Activated CD4-positive, alpha-beta memory T cell treated with anti-CD3 and anti-CD28 coated beads, Interleukin-2, amount 10 ng/mL, durations not matched to agents 7 days and 5 days (primary cell): ENCODE measurements at places on chromosomes 1 and 21.

DNA sequence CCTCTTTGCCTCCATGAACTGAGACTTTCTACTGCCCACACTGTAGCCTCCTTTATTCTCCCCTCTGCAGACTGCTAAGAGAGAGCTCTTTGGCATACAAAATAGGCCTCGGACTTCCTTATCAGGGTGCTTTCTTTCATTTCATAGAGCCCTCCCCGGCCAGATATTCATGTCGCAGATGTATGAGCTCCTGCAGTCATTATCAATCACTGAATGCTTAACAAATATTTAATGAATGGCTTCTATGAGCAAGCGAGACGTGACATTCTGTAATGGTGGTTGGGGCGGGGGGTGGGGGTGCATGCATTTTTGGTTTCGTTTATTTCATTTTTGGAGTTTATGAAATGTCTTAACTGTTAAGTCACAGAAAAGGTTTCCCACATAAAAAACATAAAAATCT lies 344.8 kb upstream of the KAZN start:
- no peak for DNase-seq

GRCh38 chr1:37306871-37307270 lies 167.5 kb upstream of the ZC3H12A start:
- no peak for DNase-seq

- no peak for DNase-seq
These were observed 104.5 kb downstream of the ZP4 start for GRCh38 chr1:237786066-237786719.

- no peak for DNase-seq
These were observed 347.9 kb downstream of the USH2A start for GRCh38 chr1:216075339-216075738.

GRCh38 chr1:239247285-239247684 lies 139.1 kb upstream of the CHRM3 start:
- no peak for DNase-seq

DNA sequence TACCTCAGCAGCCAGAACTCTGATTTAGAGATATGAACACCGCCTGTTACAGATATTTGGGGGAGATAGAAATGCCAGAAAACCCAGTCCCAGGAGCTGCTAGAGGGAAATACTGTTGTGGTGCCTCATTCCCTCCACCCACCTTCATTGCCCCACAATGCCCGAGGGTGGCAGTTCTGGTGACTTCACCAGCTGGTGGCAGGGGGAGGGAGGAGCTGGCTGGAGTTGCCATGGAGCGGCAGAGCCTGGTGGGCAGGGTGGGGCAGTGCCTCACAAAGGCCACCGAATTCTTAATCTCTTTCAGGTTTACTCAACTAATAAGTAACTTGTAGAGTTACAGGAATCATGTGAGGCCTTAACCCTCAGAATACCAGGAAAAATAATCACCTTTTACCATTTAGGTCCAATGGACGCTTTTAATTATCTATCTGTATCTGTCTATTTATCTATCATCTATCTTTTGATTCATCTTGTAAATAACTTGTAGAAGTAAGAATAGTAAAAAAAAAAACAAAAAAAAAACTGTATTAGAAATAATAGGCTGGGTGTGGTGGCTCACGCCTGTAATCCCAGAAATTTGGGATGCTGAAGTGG lies 11.7 kb upstream of the S100A11 start:
- DNase-seq: peak; percentile 80

DNA sequence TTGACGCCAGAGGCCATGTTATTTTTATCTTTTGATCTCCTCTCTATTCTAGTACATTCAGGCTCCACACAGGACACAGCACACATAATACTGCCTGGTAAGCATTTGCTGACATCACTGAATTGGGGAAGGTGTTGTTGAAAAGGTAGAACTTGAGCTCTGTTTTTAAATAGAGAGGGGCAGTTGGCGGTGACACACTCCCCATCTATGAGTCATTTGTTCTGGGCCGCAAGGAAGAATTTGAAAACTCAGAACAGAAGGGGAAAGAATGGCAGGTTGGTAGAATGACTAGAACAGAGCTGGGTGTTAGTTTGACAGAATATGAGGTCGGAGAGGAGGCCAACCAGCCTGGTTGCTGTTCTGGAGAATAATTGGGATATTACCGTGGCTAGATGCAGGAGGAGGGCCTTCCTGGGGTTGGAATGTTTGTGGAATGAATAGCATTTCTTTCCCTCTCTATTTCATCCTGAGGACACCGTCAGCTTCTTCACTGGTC lies 52.1 kb upstream of the ERRFI1 start:
- DNase-seq: no peak

DNA sequence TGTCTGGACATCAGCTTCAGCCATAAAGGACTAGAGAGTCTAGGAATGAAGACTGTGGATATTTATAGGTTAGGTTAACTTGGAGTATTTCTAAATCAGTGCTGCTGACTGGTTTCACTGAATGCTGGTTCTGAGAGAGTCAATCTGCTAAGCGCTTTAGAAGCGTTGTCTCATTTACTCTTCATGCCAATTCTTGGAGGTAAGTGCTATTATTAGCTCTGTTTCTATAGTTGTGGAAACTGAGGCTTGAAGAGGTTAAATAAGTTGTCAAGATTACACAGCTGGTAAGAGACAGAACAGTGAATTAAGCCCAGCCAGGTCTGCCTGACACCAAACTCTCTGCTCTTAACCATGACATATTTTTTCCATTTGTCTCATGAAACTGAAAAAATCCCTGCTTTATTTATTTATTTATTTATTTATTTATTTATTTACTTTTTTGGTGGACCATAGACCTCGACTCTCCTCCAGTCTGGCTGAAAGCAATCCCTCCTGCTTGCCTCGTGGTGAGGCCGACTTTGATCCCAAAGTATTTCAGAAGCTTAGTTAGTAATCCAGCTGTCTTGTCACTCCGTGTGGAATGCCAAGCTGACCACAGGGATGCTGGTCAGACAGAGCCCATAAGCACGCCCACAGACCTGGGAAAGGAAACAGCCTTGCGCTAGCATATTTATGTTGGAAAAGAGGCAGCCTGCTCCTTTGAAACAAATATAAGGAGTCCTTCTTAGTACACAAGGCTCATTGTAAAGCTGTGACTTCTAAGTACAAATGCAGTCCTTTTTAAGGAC lies 16.9 kb downstream of the NTMT2 start:
- DNase-seq: no peak

DNA sequence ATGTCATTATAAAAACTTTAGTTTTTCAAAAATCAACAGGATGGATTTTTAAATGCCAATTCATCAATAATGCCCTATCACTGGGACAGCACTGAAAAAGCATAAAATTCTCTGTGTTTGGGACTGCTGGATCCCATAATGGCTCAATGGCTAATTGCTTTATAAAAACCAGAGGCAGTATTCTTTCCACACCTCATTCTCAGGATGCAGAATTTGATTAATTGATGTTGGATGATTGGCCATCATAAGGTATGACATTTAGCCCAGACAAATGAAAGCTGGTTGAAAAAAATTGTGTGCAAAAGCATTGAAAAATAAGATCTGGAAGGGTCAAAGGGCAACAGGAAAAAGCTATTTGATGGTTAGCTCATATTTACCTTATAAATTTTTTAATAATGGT lies 362.2 kb upstream of the SNX7 start:
- no peak for DNase-seq

- DNase-seq: no peak
These were observed 119.4 kb downstream of the CAMTA1 start for GRCh38 chr1:6904476-6905170.

- no peak for DNase-seq
These were observed 49.2 kb downstream of the ENAH start for GRCh38 chr1:225603538-225604354.

GRCh38 chr21:32203877-32204480 lies 74.9 kb downstream of the MIS18A start:
- no peak for DNase-seq

GRCh38 chr1:185566995-185567394 lies 167.2 kb upstream of the HMCN1 start:
- peak; percentile 51 for DNase-seq

- no peak for DNase-seq
These were observed 140.0 kb downstream of the SLC45A1 start for GRCh38 chr1:8457760-8458381.

GRCh38 chr1:161115132-161115711 lies 2.6 kb downstream of the PFDN2 start:
- DNase-seq: peak; percentile 58

DNA sequence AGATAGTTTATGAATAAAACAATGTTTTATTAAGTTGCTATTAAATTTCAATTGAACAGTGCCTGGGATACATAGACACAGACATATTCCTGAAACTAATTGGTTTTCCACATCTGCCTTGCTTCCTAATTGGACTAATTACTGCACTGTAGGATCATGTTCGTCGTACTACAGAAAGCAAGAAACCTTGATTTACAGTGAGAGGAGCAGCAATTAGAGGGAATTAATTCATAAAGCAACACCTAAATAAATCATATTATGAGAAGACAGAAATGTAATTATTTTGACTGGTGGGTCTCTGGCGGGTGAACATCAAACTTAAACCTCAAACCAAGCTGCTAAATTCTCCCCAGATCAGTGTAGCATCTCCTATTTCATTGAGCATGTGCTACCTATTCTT lies 124.6 kb upstream of the CAMK1G start:
- no peak for DNase-seq

- no peak for DNase-seq
These were observed 59.1 kb downstream of the GLUL start for GRCh38 chr1:182332261-182333060.

DNA sequence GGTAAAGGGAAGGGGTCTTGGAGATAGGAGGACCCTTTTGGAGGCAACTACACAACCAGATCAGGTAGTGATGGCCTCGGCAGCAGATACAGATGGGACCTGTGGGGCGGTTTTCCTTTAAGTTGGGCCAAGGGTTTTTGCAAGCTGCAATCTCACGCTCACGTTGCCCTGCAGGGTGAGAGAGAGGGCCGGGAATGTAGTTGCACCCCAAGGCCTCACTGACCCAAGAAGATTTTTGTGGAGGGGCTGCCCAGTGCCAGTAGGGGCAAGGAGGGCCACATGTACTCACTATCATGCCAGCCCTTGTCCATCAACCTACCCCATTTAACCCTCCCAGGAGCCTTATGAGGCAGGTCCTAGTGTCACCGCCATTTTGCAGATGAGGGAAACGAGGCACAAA lies 57.7 kb upstream of the SELENON start:
- DNase-seq: no peak

DNA sequence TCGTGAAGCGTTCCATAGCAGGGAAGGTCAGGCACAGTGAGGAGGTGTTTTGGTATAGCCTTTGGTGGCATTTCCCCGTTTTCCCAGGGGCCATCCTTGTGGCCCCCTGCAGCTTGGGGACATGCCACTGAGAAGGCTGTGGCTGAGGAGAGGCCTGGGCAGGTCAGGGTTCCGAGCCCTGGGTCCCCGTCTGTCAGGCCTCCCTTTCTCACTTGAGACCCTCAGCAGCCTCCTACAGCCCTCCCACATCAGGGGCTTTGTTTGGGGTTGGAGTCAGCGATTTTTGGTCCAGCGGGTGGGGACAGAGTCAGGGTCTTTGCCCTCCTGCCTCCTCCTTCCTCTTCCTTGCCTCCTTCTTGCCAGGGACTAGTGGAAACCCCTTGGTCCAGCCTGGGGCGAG lies 22.2 kb downstream of the LDLRAP1 start:
- no peak for DNase-seq

- no peak for DNase-seq
These were observed 45.9 kb downstream of the DUSP10 start for GRCh38 chr1:221696027-221696426.

GRCh38 chr1:169064103-169064502 lies 42.4 kb upstream of the ATP1B1 start:
- no peak for DNase-seq

DNA sequence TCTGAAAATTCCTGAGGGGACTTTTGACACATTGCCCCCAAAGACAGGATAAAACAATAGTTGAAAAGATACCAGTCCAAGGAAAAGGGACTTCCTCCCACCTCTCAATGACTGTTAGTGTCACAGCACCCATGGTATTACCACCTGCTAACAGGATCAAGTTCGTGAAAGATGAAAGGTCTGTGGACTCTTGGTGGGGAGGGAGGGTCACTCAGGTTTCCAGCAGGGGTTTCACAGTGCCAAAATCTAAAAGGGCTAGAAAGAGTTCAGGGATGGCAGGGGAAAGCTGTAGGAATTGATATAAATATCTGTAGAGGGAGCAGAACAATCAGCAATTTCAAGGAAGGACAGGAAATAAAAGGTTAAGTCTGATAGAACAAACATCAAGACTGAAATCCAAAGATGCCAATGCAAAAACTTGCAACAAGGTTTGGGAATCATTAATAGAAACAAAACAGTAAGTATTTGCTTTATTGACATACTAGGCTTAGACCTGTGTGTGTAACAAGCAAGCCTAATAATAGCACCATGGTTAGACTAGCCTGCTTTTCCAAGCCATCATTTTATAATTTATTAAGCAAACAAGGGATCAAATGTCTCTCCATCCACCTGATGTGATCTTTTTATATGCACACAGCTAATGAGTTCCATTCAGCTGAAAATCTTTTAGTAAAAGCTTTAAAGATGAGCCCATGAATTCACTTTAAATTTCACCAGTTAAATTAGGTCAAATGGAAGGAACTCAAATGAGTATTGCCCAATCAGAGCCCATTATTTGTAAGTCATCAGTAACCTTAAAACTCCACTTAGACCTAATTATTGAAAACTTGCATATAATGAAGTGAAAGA lies 3.7 kb downstream of the MCL1 start:
- DNase-seq: no peak

DNA sequence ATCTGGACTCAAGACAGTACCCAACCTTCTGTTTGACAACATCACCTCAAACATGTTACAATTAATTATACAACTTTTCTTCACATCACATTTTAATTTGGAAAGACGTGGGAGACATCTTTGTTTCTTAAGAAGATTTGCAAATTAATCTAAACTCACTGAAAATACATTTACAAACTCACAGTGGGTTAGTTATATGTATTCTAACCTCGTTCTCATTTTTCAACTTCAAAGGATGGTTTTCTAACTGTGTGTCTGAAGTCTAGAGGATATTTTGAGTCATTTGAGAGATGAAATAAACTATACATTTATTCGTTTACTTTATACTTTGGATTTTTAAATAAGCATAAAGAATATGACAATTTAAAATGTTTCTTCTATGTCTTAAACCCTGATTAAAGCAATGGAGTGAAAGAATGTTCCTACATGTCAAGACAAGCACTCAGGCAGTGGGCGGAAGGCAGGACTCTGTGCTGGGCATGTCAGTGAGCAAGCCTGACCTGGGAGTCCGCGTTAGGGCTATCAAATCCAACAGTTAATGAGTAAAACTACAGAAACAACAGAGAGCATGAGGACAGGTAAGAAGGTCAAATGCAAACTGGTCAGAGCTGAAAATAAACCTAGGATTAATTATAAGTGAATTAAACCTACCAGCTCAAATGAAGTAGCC lies 76.5 kb upstream of the CTTNBP2NL start:
- no peak for DNase-seq

DNA sequence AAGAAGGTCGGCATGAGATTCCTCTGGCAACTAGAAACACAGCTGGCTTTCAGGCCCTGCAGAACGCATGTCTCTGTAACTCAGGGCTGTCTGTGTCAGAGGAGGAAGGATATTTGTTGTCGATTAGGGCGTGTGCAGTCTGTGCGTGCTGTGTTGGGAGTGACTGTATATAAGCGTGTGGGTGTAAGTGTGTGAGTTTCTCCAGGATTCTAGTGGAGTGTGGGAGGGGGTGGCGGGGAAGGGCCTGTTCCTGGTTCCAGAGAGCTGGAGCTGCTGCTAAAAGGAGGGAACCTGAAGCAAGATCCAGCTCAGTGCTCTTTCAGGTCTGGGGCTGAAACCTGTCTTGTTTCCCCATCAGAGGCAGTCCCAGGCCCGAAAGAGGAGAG lies 74.3 kb downstream of the SLC16A1 start:
- no peak for DNase-seq

- no peak for DNase-seq
These were observed 452 bp upstream of the EXOSC10 start for GRCh38 chr1:11100149-11100493.

- DNase-seq: no peak
These were observed 50.7 kb downstream of the IRF2BP2 start for GRCh38 chr1:234559152-234559901.
